ENCODE measurements at places on chromosomes 6 and 20.

- peaks cover 3% of the 10 kb centered on the region for H3K27me3 ChIP-seq
- H3K27ac ChIP-seq = no peak overlapping the region
- no peak for DNase-seq
- no peak overlapping the region for H3K4me3 ChIP-seq
- peaks cover 37% of the 10 kb centered on the region for H3K4me1 ChIP-seq
- peaks cover 1% of the 10 kb centered on the region for H3K36me3 ChIP-seq
Observed at GRCh38 chr20:16710781-16711180, 19.0 kb upstream of the SNRPB2 start.

- H3K4me3 ChIP-seq = no peak overlapping the region
- H3K36me3 ChIP-seq = peaks cover 3% of the 10 kb centered on the region
- no peaks in the 10 kb centered on the region for H3K27me3 ChIP-seq
Observed at GRCh38 chr6:130888246-130888645, 61.0 kb downstream of the SMLR1 start.

- no peak overlapping the region for H3K27ac ChIP-seq
- DNase-seq = no peak
- H3K36me3 ChIP-seq = no peaks in the 10 kb centered on the region
Observed at GRCh38 chr6:5164092-5164491, 79.0 kb downstream of the PPP1R3G start.

DNA sequence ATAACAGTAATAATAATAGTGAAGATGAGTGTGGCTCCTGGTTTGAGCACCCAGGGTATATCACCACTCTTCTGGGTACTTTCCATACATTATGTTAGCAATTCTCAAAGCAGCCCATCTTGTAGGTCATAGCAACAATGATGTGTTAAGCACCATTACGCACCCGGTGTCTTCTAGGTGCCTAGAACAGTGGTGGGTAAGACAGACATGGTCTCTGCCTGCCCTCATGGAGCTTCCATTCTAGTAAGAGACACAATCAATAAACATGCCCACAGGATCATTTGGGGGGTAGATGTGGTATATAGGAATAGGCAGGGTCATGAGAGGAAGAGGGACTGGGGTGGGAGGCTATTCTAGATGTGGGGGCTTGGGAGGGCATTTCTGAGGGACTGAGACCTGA lies 21.0 kb upstream of the OCSTAMP start:
- no peak overlapping the region for H3K27ac ChIP-seq
- H3K36me3 ChIP-seq = no peaks in the 10 kb centered on the region

DNA sequence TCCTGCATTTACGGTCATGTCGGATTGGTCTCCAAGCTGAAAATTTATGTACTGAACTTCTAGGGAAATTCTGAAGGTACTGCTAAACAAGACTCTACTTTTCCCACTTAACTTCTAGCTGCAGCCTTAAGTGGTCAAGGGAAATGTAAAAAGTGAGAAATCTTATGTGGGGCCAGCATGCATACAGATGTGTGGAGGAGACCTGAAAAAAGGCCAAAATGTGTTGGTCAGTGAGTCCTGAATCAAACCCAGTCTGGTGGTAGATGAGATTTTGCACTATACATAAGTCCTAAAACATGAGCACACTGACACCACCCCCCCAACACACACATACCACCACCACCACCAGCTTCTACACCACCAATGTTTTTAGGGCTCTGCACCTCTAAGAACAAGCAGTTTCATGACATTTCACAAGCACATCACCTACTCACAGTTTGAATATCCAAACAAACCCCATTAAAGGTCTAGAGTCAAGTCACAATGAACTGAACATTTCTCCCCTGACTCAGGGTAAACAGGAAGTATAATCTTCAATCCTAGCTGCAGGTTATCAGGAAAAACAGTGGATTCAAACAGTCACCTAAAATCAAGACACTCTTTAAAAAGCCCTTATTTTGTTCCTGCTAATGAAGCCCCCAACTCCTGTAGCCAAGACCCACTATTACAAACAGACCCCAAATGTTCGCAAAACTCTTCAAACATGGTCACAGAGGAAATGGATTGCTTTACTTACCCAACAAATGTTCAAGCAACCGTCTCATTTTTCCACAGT lies 1.6 kb downstream of the ZMYND8 start:
- H3K4me3 ChIP-seq = no peak overlapping the region
- no peaks in the 10 kb centered on the region for H3K27me3 ChIP-seq
- no peak for DNase-seq
- H3K4me1 ChIP-seq = peaks cover 55% of the 10 kb centered on the region
- H3K36me3 ChIP-seq = no peaks in the 10 kb centered on the region
